ENCODE measurements at places on chromosomes 11 and 22.

DNA sequence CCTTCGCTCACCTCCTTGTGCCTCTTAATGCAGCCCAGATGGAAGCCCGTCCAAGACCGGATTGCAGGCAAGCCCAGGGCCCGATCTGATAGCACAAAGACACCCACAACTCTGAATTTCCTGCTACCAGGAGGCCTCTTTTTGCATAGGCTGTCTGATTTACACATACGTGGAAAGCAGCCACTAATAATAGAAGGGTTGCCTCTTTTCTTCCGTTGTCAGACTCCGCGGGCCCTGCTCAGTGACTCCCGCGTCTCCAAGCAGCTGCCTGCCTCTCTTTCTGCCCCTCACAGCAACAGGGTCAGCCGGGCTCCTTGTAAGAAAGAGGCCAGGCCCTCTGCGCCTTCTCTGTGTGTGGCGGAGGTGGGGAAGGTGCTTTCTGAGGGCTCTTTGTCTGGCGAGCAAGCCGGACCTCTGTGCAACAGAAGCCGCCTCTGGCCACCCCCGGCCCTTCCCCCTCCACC, 26.7 kb downstream of the FLI1 start:
- no peak for DNase-seq

GRCh38 chr22:24235315-24235714, 9.6 kb downstream of the GGT5 start:
- no peak for DNase-seq

- no peak for DNase-seq
Observed at GRCh38 chr11:12864316-12865156, 144.6 kb upstream of the RASSF10 start.

GRCh38 chr11:30143098-30143705, 87.6 kb upstream of the FSHB start:
- no peak for DNase-seq

- DNase-seq, result no peak
Observed at GRCh38 chr11:114124601-114125144, 65.2 kb downstream of the ZBTB16 start.

- DNase-seq, result no peak
Observed at GRCh38 chr22:30803679-30804078, 109.0 kb downstream of the OSBP2 start.

DNA sequence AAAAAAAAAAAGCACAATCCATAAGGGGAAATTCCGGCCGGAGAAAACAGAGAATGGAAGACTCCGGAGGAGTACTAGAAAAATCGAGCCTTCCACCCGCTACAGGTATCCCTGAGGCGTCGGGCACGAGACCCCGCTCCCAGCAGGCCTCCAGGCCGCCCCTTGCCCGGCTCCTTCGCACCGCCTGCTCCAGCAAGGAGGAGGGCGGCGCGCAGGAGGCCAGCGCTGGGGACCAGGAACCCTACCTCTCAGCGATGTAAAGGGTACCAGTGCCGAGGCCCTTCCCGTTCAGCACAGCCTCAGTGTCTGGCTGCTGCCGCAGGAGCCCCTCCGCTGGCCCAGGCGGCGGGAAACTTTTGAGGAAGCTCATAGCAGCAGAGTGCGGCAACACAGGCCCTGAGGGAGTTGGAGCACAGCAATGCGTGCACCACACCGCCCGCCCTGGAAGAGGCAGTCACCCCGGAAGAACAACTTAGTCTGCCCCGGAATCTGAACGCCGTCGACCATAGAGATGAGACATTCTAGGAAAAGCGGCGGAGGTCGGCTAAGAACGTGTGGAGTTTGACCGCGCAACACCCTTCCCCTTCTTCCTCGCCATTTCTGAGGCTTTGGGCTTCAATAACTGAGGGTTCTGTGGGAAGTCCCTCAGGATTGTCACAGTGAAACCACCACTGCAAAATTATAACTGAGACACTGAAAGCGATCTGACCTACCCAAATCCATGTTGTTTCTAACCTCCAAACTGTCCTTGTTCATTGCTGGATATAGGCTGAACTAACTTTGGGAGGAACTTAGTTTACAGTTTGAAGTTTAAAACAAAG, at the start of gene CLNS1A:
Gene CLNS1A (minus strand): TSS at position 450 of the 821 bp plus-strand sequence. CDS start 80 bp downstream, at position 370.
- peak; percentile 21 for DNase-seq

GRCh38 chr11:16778876-16779275, 40.4 kb downstream of the C11orf58 start:
- DNase-seq, result no peak

DNA sequence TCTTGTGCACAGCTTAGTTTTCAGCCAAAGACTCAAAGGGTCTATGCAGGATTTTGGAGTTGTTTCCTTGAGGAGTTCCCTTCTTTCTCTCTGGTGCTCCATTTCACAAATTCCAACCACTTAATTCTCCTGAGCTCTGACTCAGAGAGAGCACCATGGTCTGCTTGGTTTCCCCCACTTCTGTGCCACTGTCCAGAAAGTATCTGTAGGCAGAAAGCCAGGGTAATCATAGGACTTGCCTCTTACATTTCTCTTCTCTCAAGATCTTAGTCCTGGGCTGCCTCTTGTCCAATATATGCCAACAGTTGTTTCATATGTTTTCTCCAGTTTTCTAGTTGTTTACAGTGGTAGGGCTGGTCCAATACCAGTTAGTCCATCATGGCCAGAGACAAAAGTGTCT, 6.4 kb upstream of the MRGPRD start:
- no peak for DNase-seq

- DNase-seq, result no peak
Observed at GRCh38 chr22:23240639-23241389, 60.5 kb downstream of the BCR start.

GRCh38 chr11:20050551-20051333, 109.5 kb downstream of the DBX1 start:
- no peak for DNase-seq

- DNase-seq, result no peak
Observed at GRCh38 chr11:73167363-73167954, 25.3 kb upstream of the FCHSD2 start.

DNA sequence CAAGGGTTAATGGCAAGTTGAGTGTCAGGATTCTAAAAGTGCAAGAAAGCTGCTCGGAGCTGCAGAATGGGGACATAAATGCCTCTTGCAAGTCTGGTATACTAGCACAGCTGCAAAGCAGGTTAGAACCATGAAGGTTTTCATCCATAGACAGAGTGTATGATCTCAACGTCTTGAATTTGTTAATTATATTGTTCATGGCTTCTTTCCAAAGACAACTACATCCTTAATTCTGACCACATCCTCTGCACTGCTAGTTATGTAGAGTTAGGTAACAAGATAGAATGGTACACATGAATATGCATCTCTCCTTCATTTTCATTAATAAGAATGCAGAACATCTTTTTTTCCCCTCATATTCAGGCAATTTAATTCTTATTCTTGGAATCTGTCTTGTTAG, 34.2 kb downstream of the EXPH5 start:
- DNase-seq, result no peak

DNA sequence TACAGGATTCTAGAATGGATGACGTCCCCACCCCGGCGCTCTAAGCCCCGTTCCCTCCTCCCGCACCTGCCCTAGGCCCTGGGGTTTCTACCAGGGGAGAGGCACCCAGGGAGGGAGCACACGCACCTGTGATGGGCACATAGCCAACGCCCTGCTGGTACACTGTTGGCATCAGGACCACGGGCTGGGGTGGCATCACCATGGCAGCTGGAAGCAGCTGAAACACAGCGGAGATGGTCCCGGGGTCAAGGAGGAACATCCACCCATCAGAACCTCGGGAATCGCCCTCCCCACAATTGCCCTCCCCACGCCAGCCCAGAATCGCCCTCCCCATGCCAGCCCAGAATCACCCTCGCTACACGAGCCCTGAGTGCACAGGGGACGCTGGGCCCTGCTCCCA, 23.6 kb downstream of the TOLLIP start:
- no peak for DNase-seq

DNA sequence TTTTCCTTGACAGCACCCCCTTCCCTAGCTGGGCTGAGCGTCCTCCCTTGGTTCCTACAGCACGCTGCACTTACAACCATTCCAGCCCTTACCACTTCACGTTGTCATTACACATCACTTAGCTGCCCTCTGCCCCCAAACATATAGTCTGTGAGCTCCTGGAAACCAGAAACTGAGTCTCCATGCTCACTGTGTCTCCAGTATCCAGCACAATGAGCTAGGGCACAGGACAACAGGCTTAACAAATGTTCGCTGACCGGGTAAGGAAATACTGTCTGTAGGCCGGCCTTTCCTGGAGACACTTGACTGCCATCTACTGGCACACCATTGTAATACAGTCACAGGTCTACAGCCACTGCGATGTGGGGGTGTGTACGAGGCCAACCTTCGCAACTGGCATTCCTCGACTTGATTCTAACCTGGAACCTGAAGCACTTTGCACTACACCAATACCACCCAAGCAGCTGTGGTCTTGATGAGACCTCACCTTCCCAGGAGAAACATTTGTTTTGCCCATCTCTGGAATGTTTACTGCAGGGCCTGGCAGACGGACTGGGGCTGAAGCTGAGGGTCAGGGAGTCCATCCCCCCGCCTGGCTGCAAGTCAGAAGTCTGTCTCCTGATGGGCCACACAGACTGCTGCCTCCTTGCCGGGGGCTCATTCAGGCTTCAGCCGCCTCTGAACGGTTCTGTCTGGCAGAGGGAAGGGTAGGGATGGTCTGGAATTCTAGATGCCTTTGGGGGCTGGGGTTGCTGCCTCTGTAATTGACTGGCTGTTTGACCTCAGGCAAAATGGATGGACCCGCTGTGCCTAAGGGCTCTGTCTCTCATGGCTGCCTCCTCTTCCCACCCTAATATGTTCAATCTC, 72.0 kb downstream of the SYN3 start:
- DNase-seq, result no peak

DNA sequence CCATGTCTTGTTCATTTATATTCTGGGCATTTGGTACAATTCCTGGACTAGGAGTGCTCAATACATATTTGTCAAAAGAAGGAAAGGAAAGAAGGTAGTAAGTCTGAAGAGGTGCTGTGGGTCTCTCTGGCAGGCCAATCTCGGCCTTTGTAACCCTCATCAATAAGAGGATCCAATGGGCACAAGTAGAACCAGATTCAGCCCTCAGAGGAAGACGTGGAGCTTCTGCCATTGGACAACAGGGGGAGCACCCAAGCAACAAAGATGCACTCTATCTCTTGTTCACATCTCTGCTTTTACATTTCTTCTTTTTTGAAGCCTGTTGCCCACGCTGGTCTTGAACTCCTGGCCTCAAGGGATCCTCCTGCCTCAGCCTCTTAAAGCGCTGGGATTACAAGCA, 2.2 kb upstream of the VPS11 start:
- DNase-seq, result no peak

GRCh38 chr11:44853666-44854065, 97.0 kb downstream of the TP53I11 start:
- no peak for DNase-seq

- no peak for DNase-seq
Observed at GRCh38 chr11:77068457-77069335, 1.9 kb downstream of the CAPN5 start.

- DNase-seq, result no peak
Observed at GRCh38 chr11:9575260-9576240, 2.1 kb downstream of the WEE1 start.

- no peak for DNase-seq
Observed at GRCh38 chr11:75776546-75776945, 8.0 kb downstream of the DGAT2 start.

DNA sequence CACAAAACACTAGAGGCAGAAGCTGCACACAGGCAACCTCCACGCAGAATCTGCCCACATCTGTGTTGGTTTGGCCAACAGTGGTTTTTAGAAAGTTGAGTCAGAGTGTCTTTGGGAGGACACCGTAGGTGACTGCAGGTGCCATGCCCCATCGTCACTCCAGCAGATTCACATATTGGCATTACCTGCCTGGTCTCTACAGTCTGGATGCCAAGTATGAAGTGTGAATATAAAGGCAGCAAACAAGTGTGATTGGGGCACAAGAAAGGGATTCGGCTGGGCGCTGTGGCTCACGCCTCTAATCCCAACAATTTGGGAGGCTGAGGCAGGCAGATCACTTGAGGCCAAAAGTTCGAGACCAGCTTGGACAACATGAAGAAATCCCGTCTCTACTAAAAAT, 11.0 kb upstream of the FXYD2 start:
- no peak for DNase-seq

- no peak for DNase-seq
Observed at GRCh38 chr22:20899827-20900423, 17.3 kb upstream of the CRKL start.

DNA sequence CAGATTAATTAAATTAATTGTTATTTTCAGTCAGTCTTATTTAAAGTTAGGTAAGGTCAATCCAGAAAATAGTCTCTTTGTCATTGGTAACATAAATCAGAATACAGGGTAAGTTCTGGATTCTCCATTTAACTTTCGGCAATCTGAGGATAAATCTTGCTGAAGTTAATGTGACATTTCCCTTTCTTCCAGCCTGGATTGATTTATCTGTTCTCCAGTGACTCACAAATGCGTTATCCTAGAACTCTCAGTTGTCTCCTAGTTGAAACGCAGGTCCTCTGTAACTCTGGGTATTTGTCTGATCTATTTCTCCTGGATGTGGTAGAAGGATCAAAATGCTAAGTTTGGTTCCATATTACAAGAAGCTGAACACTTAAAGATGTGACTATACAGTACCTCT, 21.0 kb downstream of the OR51E1 start:
- DNase-seq, result no peak

- DNase-seq, result no peak
Observed at GRCh38 chr11:19951558-19952115, 208.6 kb downstream of the DBX1 start.

DNA sequence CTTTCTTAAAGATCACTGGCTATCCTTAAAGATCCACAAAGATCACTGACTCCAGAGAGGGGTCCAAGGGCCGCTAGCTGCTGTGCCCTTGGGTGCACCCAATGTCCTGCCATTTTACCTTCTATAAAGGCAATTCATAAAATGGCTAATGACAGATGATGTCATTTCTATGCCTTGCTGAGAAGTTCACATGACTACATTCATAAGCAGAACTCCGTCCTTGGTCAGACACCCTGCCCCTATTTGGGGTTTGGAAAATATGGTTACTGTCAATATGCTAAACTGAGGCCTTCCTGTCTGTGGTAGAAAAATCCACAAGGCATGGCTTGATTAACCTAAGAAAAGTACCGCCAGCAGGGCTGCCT, 60.9 kb upstream of the BMAL1 start:
- no peak for DNase-seq

DNA sequence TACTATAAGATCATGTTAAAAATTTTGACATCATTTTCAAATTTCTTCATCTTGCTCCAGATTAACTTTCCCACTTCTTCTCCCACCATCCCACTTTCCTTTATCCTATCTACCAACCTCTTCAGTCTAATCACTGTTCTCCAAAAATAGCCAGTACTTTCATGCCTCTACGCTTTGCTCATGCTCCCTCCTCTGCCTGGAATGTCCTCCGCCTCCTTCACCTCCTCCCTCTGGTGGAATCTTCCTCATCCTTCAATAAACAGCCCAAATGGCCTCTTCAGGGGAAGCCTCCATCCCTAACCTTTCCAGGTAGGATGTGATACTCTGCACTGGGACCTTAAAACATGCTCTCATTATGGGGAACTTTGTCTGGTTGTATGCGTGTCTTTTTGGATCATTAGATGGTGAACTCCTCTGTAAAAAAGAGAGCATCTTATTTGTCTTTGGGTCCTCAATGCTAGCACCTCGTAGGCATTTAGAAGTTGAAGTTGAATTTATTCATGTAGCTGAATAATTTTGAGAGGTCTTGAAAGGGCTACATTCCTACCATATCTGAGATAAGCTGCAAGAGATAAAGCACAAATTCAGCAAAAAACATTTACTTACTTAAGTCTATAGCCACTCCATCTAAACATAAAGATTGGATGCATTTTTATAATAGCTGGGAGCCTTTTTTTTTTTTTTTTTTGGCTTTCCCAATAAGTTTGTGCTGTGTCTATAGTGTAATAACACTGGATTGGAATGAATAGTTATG, 8.0 kb upstream of the CSRP3 start:
- DNase-seq, result no peak

Measured in keratinocyte (primary cell).